ENCODE measurements at places on chromosomes 1 and 21.

DNA sequence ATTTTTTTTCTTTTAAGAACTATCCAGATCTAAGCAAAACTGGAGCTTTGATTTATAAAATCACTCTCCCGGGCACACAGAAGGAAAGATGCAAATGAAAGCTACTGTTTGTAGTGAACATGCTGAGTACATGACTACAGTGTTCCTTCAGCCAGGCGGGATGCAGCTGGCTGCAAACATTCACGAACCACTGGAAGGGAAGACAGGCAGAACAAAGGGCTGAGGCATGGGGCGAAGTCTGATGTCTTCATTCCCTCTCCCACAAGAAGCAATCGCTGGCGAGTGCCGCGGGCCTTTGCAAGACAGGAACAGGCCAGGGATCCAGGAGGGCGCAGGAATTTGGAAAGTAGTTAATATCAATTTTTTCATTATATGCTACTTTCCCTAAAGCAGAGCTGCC lies 257.9 kb upstream of the AJAP1 start:
- no peaks in the 10 kb centered on the region for H3K27me3 ChIP-seq
- no peaks in the 10 kb centered on the region for H3K36me3 ChIP-seq
- H3K4me1 ChIP-seq = no peaks in the 10 kb centered on the region
- no peak overlapping the region for H3K4me3 ChIP-seq
- no peak overlapping the region for H3K27ac ChIP-seq

DNA sequence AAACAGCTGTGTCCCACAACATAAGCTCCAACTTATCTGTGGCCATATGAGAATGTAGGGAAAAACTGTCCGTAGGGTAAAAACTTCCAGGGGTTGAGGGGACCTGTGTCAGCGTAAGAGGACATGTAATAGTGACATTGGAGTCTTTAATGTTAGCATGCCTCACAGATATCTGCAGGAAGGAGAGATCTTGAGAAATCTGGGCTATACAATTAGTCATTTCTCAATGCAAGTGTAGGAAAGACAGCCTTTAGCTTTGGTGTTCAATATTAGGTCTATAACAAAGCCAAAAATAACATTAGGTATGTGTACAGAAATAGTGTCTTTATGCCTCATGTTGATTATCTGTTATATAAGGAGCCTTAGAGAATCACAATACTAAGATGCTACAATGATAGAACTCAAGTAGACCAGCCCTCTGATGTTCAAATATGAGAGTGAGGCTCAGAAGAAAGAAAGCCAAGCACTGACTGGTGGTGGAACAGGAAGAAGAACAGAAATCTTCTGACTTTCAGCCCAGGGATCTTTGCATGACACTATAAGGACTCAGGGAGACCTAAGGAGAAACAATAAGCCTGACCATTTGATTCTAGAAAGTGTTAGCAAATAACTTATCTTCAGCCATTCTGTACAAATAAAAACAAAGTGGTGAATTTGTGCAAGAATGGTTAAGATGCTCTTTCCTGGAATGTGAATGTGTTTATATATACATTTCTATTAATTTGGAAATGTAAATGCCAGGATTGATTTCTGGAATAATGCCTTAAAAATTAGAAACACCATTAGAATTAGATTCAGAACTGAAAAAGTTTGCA lies 152.6 kb downstream of the ZC3H11B start:
- H3K27ac ChIP-seq = no peak overlapping the region
- H3K4me3 ChIP-seq = no peak overlapping the region
- no peaks in the 10 kb centered on the region for H3K27me3 ChIP-seq
- no peaks in the 10 kb centered on the region for H3K4me1 ChIP-seq

DNA sequence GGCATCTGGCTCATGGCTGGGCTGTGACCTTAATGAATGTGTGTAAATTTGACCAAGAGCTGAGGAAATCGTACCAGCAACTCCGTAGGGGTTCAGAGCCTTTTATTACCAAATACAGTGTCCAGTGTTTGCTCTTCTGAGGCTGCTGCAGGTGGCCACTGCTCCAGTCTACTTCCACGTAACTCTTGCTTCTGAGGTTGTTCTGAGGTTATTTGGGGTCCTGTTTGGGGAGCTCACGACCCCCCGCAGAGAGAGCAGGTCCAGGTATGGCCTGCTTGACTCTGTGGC lies 33.6 kb downstream of the MAN1C1 start:
- no peak overlapping the region for H3K27ac ChIP-seq
- no peak overlapping the region for H3K4me3 ChIP-seq
- no peaks in the 10 kb centered on the region for H3K36me3 ChIP-seq

- no peak overlapping the region for H3K27ac ChIP-seq
- no peaks in the 10 kb centered on the region for H3K27me3 ChIP-seq
- H3K4me3 ChIP-seq = no peak overlapping the region
- no peaks in the 10 kb centered on the region for H3K4me1 ChIP-seq
- DNase-seq = no peak
Measured at GRCh38 chr1:56135069-56135863, 444.1 kb downstream of the PLPP3 start.

GRCh38 chr1:10646347-10646861 lies 150.0 kb downstream of the CASZ1 start:
- H3K27ac ChIP-seq = no peak overlapping the region
- H3K4me3 ChIP-seq = no peak overlapping the region
- DNase-seq = no peak
- H3K27me3 ChIP-seq = no peaks in the 10 kb centered on the region
- no peaks in the 10 kb centered on the region for H3K36me3 ChIP-seq

DNA sequence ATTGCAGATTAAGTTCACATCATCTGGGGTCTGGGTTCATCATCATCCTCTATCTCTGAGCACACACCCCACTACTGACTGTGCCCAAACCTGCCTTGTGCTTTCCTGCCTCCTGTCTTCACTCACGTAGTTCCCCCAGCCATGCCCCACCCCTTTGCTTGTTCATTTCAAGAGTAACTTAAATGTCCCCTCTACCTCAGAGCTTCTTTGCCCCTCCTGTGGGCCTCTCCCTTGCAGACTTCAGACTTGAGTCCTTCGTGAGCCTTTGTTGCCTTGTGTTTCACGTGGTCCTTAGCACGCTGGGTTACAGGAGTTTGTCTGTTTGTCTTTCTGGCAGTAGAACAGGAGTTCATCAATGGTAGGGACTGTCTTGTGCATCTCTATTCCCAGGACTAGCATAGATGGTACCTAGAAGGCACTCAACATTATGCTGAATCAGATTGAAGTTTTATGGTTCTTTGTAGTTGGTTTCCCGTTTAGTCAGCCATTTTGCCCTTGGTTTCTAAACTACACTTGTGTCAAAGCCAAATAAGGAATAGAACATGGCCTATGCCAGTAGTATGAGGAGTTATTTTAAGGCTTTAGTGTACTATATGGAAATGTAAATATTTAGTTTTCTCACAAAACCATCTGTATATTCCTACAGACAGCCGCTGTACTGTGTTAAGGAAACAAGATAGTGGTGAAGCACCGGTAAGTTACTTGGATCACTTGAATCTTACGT lies 86.2 kb downstream of the TTC3 start:
- H3K36me3 ChIP-seq = peaks cover 29% of the 10 kb centered on the region
- H3K27me3 ChIP-seq = no peaks in the 10 kb centered on the region
- H3K4me1 ChIP-seq = peaks cover 13% of the 10 kb centered on the region
- no peak overlapping the region for H3K27ac ChIP-seq
- no peak overlapping the region for H3K4me3 ChIP-seq
- no peak for DNase-seq
